ENCODE measurements at places on chromosomes 12 and 14. TPM values are rescaled to one million over a fixed set of nuclear protein-coding genes. Genes with fewer than 3 reads are reported as not detected.

CLEC4D gene
- 4.5 TPM for total RNA-seq

- H3K4me1 ChIP-seq = no peaks in the 10 kb centered on the region
- no peaks in the 10 kb centered on the region for H3K36me3 ChIP-seq
- no peak overlapping the region for H3K27ac ChIP-seq
Measured at GRCh38 chr12:68356060-68356695, 24.0 kb upstream of the MDM1 start.

DNA sequence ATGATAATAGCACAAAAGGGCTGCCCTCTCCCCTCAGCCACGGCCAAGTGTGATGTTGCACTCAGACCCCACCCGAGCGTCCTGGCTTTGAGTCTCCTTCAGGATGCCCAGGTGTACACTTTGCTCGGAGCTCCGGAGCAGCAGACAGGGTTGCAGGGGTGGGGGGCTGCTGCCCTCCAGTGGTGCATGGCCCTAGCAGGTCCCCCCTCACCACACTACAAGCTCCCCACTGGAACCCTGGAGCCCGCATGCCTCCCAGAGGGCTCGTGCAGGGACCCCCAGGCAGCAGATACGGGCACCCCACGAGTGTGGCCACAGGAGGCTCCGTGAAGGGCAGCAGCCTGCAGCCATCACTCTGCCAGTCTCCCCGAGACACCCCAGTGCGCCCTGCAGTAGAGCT, 69.9 kb upstream of the C14orf180 start:
- no peaks in the 10 kb centered on the region for H3K36me3 ChIP-seq
- H3K4me1 ChIP-seq = no peaks in the 10 kb centered on the region
- no peak overlapping the region for H3K4me3 ChIP-seq
- no peaks in the 10 kb centered on the region for H3K27me3 ChIP-seq
- no peak overlapping the region for H3K27ac ChIP-seq

- peak; percentile 75 for DNase-seq
- H3K4me3 ChIP-seq = no peak overlapping the region
- H3K4me1 ChIP-seq = peaks cover 49% of the 10 kb centered on the region
- no peaks in the 10 kb centered on the region for H3K27me3 ChIP-seq
- H3K36me3 ChIP-seq = peaks cover 2% of the 10 kb centered on the region
Measured at GRCh38 chr12:128365651-128366231, 98.8 kb downstream of the TMEM132C start.

- no peaks in the 10 kb centered on the region for H3K27me3 ChIP-seq
- no peak overlapping the region for H3K27ac ChIP-seq
- H3K36me3 ChIP-seq = no peaks in the 10 kb centered on the region
- DNase-seq = no peak
- H3K4me3 ChIP-seq = no peak overlapping the region
Measured at GRCh38 chr14:104929268-104930230, 4.9 kb downstream of the PLD4 start.
